Activated CD4-positive, alpha-beta T cell treated with anti-CD3 and anti-CD28 coated beads, Interleukin-2, amount 10 ng/mL, durations not matched to agents 7 days and 5 days (primary cell): ENCODE measurements at places on chromosomes 12 and 14. TPM values are rescaled to one million over a fixed set of nuclear protein-coding genes. Genes with fewer than 3 reads are reported as not detected.

The CLECL1 gene
- total RNA-seq: 1.4 TPM

The FBXW8 gene
- 13.2 TPM for total RNA-seq

DNA sequence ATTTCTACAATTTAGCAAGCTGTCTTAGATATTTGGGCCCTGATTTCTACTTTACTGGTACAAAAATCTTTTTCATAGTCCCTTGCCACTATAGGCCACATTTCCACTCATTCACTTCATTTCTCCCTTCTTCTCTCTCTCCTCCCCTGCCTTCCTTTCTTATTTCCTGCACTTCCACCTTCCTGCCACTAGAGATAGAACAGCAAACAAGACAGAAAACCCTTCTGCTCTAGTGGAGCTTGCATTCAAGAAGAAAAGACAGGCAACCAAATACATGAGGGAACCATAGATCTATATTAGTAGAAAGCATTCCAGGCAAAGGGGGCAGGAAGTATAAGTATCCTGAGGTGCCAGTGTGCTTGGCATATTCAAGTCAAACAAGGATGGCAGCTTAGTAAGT is 623.5 kb downstream of the FLRT2 start:
- H3K27me3 ChIP-seq: no peaks in the 10 kb centered on the region
- H3K27ac ChIP-seq: no peak overlapping the region
- no peaks in the 10 kb centered on the region for H3K4me1 ChIP-seq
- DNase-seq: no peak

DNA sequence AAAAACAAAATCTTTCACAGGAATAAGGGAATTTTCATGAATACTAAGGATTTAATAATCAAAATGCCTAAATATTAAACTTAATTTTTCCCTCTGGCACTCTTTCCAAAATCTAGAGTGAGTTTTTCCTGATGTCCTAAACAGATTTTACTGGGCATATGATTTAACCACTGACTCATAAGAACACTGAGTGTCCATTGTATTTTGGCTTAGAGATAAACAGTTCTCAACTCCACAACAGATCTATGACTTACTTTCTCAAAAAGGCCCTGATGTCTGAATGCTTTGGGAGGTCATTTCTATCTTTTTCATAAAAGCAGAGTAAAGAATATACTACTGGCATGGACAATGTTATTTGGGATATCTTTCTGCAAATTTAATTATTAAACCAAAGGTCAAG is 15.0 kb downstream of the TMBIM4 start:
- no peak for DNase-seq
- H3K27me3 ChIP-seq: no peaks in the 10 kb centered on the region
- H3K4me3 ChIP-seq: no peak overlapping the region
- no peak overlapping the region for H3K27ac ChIP-seq
- peaks cover 26% of the 10 kb centered on the region for H3K36me3 ChIP-seq
- peaks cover 12% of the 10 kb centered on the region for H3K4me1 ChIP-seq

DNA sequence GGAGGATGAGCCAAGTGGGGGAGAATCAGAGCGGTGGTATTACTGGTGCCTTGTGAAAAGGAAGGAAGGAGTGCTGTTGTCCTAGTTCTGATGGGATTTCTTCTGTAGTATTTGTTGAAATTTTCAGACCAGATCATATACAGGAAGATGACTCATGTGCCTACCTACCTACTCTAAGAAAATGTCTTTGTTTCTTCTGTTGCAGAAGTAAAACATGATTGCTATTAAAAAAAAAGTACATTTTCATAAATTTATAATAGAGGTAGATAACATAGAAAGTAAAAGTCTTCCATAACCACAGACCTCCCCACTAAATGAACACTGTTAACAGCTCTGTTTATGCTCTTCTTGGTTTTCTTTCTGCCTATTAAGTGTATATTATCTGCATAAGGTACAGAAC is 26.9 kb downstream of the SAMD4A start:
- peaks cover 10% of the 10 kb centered on the region for H3K4me1 ChIP-seq
- no peaks in the 10 kb centered on the region for H3K36me3 ChIP-seq
- no peak overlapping the region for H3K4me3 ChIP-seq
- no peak for DNase-seq

GRCh38 chr14:32298346-32298745 is 30.8 kb upstream of the AKAP6 start:
- H3K36me3 ChIP-seq: no peaks in the 10 kb centered on the region
- DNase-seq: no peak
- no peak overlapping the region for H3K4me3 ChIP-seq
- no peak overlapping the region for H3K27ac ChIP-seq
- H3K27me3 ChIP-seq: no peaks in the 10 kb centered on the region
- H3K4me1 ChIP-seq: no peaks in the 10 kb centered on the region
